ENCODE measurements at places on chromosomes 5 and 9. TPM values are rescaled to one million over a fixed set of nuclear protein-coding genes. Genes with fewer than 3 reads are reported as not detected.

The LCN10 gene
- 12.5 TPM for polyA plus RNA-seq

The C5orf34 gene
- 5.3 TPM for polyA plus RNA-seq

The PSMD5 gene
- 24.2 TPM for polyA plus RNA-seq

The APBA1 gene
- polyA plus RNA-seq: 0.80 TPM

The BARHL1 gene
- 0.11 TPM for polyA plus RNA-seq

The PDGFRB gene
- 8.6 TPM for polyA plus RNA-seq

The F12 gene
- polyA plus RNA-seq: 1.2 TPM

The OR1Q1 gene
- polyA plus RNA-seq: 0.05 TPM

Measured in thymus (tissue), 14 donors.